ENCODE measurements at places on chromosomes 7 and 10.

DNA sequence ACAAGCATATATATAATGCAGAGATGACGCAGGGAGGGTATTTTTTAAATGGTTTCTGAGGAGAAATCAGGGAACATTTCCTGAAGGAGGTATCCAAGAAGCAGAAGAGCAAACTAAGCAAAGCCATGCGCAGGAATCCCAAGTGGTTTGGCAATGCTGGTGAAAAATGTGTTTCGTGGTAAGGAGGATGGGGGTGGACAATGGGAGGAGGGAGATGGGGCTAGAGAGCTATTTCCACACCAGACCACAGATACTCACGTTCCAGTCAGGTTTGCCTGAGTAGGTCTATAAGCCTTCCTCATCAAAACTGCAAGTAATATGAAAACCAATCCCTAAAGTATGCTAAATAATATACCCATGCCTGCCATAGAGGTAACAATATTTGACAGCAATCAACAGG is 223.7 kb upstream of the MKLN1 start:
- DNase-seq: no peak

- DNase-seq: no peak
Observed at GRCh38 chr10:129131457-129132132, 335.4 kb upstream of the MGMT start.

DNA sequence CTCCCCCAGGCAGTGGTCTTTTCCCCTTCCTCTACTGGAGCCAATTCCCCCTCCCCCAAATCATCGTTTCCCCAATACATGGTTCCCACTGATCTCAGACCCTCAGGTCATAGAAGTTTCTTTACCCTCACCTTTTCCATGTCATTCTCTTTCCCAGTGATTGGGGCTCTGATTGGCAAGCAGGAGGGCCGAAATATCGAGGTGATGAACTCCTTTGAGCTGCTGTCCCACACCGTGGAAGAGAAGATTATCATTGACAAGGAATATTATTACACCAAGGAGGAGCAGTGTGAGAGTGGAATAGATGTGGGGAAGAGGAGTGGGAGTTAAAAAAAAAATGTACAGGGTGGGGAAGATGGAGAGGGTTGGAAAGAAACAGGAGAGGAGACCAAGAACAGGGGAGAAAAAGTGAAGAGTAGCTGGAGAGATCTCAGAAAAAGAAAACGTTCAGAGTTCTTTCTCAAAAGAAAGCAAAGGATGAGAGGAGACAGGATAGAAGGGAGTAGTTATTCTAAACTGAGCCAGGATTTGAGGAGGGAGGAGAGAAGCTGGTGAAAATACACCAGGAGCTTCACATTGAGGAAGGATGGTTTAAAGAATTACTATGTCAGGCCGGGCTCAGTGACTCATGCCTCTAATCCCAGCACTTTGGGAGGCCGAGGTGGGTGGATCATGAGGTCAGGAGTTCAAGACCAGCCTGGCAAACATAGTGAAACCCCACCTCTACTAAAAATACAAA is 858 bp downstream of the COPS6 start:
- DNase-seq: no peak

- no peak for DNase-seq
Observed at GRCh38 chr7:143953421-143953820, 1.2 kb upstream of the OR2F1 start.

DNA sequence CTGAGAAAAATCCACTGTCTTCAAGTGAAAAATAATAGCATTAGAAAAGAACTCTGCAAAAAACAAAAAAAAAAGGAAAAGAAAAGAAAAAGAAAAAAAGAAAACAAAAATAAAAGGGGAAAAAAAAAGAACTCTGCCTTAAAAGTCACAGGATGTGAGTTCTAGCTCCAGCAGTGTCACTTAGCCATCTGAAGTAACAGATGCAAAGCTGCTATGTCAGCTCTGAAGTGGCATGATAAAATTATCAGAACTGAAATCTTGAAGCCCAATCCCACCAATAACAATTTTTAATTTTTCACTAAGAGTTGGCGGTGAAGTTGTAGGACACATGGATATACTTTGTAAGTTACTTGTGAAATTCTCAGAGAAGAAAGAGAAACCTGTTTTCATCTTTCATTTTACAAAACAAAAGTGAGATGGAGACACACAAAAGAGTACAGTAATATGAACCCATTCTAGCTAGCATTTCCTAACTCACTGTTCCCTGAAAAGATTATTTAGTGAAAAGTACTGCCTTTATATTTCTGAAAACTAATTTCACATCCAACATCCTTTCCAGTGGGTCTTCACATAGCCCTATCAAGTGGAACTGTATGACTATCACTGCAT is 103.5 kb downstream of the ELAPOR2 start:
- no peak for DNase-seq

GRCh38 chr10:86678999-86679792 is 10.9 kb downstream of the LDB3 start:
- no peak for DNase-seq

DNA sequence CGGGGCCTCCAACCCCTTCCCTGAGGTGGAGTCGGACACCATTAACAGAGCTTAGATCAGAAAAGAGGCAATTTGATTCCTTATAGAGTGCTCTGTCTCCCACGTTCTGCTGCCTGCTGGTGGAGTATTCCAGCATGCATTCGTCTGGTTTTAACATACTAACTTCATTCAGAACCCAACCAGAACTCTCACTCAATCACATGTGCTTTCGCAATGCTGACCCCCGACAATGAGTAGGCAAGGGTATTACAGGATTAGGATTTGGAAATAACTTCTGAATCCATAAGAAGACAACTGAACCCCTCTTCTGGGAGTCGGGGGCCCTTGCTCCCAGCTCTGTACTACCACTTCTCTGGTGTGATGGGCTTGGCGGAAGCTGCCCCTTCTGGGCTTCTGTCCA is 55.7 kb upstream of the HABP2 start:
- DNase-seq: no peak

DNA sequence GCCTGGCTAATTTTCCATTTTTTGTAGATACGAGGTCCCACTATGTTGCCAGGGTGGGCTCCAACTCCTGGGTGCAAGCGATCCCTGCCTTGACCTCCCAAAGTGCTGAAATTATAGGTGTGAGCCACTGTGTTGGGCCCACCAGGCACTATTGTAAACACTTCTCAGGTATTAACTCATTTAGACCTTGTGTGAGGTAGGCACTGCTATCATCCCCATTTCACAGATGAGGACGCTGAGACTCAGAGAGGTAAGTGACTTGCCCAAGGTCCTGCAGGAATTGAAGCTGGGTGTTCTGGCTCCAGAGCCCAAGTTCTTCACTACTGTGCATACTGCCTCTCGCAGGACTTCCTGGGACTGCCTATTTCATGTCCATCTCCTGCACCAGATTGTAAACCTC is 67.1 kb upstream of the SYPL1 start:
- DNase-seq: no peak

DNA sequence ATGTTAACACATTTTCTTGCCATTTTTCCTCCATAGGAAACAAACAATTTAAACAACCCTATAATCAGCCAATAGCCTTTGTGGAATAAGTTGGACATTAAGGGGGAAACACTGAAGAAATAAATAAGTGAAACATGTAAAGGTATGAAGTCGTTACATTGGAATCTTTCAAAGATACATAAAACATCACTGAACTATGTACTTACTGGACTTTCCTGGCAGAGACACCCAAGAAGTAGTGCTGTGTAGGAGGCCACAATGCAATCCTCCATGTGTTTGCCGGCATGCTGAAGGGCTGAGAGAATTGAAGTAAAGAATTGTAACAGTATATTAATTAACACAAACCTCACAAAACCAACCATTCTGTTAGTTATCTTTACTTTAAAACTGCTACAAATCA is 76.5 kb upstream of the GRID1 start:
- no peak for DNase-seq

DNA sequence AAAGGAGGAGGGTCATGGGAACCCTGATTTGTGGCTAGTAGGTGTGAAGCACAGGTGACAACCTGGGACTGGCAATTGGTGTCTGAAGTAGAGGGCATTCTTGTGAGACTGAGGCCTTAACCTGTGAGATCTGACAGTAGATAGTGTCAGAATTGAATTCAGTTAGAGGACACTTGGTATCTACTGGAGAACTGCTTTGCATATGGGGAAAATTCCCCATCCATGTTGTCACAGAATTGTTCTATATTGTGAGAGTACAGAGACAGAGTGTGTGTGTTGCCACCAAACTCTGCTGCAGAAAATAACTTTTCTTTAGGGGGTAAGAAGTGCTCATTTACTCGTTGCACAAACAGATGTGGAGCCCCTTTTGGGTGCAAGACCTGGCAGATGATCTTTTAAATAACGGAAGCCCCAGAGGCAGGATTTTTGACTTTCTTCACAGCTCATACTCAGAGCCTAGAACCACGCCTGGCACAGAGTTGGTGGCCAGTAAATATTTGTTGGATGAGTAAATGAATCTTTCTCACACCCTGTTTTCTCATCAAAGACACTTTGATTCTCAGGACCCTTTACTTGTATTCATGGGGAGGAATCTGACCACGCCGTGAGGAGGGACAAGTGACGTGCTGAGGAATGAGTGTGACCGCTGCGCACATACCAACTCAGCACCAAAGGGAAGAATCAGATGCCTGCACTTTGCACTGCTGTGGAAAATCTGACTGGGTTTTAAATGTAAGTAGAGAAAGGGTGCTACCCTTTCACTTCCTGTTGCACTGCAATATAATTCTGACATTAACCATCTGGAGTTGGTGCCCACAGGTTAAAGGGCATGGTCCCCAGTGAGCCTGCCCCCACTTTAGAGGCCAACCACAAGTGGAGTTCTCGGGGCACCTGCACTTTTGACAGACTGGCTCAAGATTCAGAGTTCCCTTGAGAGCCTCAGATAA is 39.2 kb upstream of the SDHAF3 start:
- no peak for DNase-seq

DNA sequence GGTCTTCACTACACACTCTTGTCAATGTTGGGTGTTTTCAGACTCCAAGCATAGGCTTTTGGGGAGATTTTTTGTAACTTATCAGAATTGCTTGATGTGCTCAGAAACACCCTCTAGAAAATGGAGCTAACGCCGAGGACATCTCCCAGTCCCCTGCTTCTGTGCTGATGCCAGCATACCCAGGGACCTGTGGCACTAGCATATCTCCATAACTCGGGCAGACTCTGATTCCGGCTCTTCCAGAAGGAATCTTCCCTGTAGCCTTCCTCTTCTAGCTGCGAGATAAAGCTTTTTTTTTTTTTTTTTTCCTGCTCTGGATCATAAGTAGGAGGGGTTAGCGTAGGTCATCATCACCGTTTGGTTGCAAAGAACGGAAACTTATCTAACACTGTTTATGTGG is 434.4 kb downstream of the GALNT17 start:
- DNase-seq: no peak

DNA sequence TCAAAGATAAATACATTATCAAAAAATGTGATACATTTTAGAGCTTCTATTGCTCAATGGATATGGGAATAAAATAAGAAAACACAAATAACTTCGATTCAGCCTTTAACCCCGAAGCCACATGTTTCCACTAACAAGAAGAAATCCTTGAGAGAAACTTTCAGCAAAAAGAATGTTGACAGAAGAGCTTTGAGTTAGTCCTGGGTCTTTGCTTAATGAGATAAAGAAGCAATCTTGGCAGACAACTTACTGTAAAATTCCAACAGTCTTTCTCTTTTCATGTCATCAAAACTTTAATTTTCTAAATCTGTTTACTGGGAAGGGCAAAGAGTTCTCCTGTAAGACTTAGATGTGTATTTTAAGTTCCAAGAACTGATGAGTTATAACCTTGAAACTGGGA is 810.2 kb downstream of the CNTNAP2 start:
- no peak for DNase-seq

DNA sequence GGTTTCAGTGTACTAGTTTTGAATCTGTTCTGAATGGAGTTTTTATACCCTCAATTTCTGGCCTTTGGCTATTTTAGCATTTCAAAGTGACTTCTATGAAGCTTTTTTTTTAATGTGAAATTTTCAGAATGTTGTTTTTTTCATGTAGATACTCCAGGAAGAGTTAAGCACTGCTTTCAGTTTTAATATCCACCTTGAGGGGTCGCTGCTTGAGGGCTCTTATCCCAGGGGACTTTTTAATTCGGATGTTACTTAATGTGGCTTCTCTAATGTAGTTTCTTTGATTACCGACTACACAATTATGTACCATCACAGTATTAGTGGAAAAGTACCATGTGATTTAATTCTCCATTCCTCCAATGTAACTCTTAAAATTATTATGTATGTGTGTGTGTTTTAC is 5.2 kb downstream of the IFIT5 start:
- DNase-seq: no peak

GRCh38 chr7:130442601-130443000 is 1.8 kb upstream of the CEP41 start:
- no peak for DNase-seq

- DNase-seq: no peak
Observed at GRCh38 chr10:113360870-113361269, 192.0 kb upstream of the HABP2 start.

GRCh38 chr7:126203185-126203584 is 1049.6 kb downstream of the GRM8 start:
- no peak for DNase-seq

DNA sequence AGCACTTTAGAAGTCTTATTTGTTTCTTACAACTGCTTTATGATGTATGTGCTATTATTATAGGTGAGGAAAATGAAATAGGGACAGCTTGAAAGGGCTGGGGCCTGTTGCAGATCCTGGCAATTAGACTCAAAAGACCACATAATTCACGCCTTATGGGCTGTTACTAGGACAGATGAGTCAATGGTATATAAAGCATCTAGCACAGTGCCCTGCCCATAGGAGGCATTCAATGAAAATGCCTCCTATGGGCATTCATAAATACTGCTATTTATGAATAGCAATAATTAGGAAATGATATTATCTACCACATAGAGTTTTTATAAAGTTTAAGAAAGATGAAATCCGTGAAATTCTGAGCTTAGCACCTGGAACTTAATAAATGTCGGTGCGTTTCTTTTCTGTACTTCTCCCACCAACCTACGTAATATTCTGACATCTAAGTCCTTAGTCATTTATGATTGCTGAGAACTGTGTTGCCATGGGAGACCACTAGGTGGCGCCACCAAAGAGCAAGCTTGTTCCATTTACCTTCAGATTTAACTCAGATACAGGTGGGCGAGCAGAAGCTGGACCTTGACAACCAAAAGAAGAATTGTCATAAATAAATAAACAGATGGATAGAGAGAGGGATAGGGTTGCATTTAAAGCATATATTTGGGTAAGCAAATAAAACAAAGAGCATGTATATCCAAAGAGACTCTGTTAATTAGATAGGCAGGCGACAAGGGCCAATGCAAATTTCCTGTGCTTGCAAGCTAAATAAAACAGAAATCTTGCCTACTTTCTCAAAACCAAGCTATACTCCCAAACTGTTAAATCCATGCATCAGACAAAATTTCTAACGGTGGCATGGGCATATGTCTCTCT is 699.9 kb downstream of the INHBA start:
- DNase-seq: peak; percentile 26

GRCh38 chr10:100939763-100940344 is 27.1 kb downstream of the SLF2 start:
- DNase-seq: no peak

DNA sequence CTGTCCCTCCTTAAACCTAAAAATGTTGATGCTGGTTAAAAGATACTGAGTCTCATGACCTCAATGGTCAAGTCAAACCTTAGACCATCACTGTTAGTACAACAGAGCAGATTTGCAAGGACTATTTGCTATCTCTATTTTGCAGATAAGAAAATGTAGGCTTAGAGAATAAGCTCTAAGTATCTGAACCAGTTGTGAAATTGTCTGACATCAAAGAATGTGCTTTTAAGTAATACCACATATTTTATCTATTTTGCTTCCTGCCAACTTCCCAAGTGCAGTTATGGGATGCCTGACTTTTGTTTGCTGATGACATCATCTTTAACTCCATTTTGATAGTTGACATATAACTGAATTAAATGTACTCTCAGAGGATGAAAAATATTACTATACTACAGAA is 83.6 kb upstream of the TMEM106B start:
- DNase-seq: no peak

GRCh38 chr7:18978108-18978495 is 139.3 kb downstream of the TWIST1 start:
- DNase-seq: peak; percentile 48
